ENCODE measurements at places on chromosomes 12 and 14.

GRCh38 chr14:31657917-31658316, 96.7 kb downstream of the NUBPL start:
- H3K27ac ChIP-seq, result no peak overlapping the region
- H3K27me3 ChIP-seq, result no peaks in the 10 kb centered on the region
- DNase-seq, result no peak
- no peaks in the 10 kb centered on the region for H3K4me1 ChIP-seq

DNA sequence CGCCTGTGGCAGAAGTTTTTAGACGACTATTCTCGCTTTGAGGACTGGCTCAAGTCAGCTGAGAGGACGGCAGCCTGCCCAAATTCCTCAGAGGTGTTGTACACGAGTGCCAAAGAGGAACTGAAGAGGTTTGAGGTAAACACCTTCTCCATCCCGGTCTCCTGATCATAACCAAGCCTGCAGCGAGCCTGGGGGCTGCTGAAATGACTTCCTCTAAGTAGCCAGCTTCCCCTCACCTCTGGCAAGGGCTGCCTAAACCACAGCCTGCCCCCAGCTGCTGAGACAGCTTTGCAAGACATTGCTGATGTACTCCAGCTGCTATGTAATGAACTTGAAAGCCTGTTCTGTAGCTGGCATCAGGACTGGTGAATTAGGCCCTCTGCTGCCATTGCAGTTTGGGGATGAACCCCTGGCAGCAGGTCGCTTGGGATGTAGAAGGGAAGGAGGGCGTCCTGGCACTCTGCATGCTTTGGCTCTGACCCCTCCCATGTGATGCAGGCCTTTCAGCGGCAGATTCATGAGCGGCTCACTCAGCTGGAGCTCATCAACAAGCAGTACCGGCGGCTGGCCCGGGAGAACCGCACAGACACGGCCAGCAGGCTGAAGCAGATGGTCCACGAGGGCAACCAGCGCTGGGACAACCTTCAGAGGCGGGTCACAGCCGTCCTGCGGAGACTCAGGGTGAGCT, 84.6 kb downstream of the ESR2 start:
- H3K4me1 ChIP-seq, result peaks cover 15% of the 10 kb centered on the region
- H3K27me3 ChIP-seq, result no peaks in the 10 kb centered on the region
- DNase-seq, result peak; percentile 81
- H3K4me3 ChIP-seq, result no peak overlapping the region
- peak overlapping the region; percentile 56 for H3K27ac ChIP-seq

DNA sequence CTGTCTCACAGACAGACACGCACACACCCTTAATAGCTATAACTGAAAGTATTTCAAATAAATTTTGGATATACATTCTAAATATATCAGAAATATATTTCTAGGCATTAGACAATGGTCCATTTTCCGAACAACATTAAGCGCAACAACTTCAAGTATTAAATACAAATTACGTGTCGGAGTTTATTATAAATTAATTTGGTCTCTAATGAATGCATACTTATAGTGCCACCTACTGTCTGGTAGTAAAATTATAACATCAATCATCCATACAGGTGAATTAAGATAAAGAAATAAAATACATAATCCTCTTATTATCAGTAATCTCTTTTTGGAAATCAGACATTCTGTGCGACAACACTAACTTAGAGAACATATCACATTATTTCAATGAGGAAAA, 27.2 kb upstream of the CMAS start:
- no peaks in the 10 kb centered on the region for H3K36me3 ChIP-seq
- no peak overlapping the region for H3K4me3 ChIP-seq
- DNase-seq, result no peak
- H3K27me3 ChIP-seq, result no peaks in the 10 kb centered on the region
- H3K27ac ChIP-seq, result no peak overlapping the region

DNA sequence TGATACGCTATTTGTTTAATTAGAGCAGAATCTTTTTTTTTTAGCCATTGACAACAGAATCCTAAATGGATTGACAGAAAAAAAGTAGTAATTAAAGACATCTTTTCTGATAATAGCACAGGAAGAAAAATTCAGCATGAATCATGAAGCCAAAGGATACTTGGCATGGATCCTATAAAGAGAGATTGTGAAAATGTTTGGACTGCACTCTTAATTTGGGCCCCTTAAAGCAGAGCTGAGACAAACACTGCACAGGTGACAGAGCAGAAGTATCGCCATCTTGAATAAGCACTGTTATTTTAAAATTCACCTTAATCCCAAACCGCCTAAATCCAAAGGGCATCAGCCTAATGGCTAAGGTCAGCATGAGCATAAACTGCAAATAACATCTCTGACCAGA, 48.8 kb upstream of the SEL1L start:
- no peak for DNase-seq
- no peaks in the 10 kb centered on the region for H3K4me1 ChIP-seq
- no peaks in the 10 kb centered on the region for H3K36me3 ChIP-seq
- no peak overlapping the region for H3K4me3 ChIP-seq
- no peaks in the 10 kb centered on the region for H3K27me3 ChIP-seq
- H3K27ac ChIP-seq, result no peak overlapping the region

DNA sequence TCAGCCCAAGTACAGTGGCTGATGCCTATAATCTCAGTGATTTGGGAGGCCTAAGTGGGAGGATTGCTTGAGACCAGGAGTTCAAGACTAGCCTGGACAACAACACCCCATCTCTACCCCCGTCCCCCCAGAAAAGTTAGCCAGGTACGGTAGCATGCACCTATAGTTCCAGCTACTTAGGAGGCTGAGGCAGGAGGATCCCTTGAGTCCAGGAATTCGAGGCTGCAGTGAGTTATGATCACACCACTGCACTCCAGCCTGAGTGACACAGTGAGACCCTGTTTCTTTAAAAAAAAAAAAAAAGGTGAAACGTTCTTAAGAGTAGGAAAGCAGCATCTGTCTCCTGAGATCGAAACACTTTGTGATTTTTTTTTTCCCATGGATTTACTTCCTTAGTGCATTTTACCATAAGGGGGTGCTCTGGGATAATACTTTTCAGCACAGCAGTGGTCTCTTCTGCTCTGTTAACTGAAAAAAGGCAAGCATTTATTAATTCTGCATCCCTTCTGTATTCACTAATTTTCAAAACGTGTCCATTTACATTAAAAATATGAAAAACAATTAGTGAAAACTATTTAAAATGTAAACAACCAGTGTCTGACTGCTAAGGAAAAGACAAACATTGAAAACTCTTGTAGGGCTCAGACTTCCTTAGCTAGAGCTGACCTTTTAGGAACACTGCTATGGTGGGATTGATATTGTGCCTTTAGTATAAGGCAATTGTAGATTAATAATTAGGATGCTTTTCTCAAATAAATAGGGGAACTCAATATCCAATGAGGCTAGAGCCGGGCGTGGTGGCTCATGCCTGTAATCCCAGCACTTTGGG, 31.2 kb upstream of the USP44 start:
- no peak overlapping the region for H3K4me3 ChIP-seq
- H3K4me1 ChIP-seq, result no peaks in the 10 kb centered on the region
- no peak overlapping the region for H3K27ac ChIP-seq
- no peaks in the 10 kb centered on the region for H3K27me3 ChIP-seq
- DNase-seq, result no peak
- H3K36me3 ChIP-seq, result no peaks in the 10 kb centered on the region

DNA sequence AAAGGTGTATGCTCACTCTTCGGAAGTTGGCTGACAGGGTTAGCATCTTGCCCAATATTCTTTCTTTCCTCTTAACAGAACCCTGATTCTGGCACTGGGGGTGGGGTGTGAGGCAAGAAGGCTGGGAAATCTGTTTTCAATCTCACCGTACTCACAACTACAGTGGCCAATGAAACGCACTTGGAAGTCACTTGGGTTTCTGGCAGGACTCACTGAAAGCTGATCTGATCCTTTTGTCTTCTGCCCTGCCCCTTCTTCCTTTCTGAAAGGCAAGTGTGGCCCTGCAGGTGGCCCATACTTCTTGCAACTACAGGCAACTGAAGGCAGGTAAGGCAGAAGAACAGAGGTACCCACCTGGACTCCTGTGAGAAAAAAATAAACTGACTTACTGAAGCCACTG, 106.9 kb downstream of the STXBP6 start:
- DNase-seq, result no peak
- H3K27me3 ChIP-seq, result no peaks in the 10 kb centered on the region
- H3K36me3 ChIP-seq, result no peaks in the 10 kb centered on the region
- peaks cover 6% of the 10 kb centered on the region for H3K4me1 ChIP-seq

DNA sequence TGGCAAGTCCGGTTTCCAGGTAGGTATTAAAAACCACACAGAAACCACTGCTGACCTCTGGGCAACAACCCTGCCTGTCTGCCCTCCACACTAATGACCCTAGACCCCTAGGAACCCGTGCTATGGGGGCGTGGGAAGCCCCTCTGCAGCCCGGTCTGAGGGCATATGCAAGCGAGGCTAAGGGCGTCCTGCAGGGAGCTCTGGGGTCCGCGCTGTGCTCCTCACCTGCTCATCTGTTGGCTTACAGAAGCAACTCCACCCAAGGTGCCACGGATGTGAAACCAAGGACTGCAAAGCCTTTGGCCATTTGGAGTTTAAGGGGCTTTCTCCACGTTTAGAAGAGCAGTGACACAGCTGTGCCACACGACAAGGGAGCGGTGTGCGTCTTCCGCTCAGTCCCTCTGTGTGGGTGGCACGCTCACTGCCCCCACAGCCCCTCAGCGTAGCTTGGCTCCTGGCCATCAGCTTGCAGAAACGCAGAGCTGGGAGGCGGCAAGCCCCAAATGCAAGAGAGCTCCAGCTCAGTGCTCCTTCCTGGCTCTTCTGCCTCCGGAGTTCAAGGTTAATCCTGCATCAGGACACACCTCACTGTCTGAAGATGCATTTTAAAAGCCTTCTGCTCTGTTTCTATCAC, 18.4 kb downstream of the AMN start:
- H3K36me3 ChIP-seq, result peaks cover 93% of the 10 kb centered on the region
- H3K4me3 ChIP-seq, result no peak overlapping the region
- no peak for DNase-seq
- peaks cover 7% of the 10 kb centered on the region for H3K4me1 ChIP-seq

- H3K27ac ChIP-seq, result no peak overlapping the region
- H3K36me3 ChIP-seq, result no peaks in the 10 kb centered on the region
- no peak overlapping the region for H3K4me3 ChIP-seq
- no peak for DNase-seq
- no peaks in the 10 kb centered on the region for H3K27me3 ChIP-seq
These were observed 13.6 kb downstream of the MED13L start for GRCh38 chr12:116263844-116264243.

DNA sequence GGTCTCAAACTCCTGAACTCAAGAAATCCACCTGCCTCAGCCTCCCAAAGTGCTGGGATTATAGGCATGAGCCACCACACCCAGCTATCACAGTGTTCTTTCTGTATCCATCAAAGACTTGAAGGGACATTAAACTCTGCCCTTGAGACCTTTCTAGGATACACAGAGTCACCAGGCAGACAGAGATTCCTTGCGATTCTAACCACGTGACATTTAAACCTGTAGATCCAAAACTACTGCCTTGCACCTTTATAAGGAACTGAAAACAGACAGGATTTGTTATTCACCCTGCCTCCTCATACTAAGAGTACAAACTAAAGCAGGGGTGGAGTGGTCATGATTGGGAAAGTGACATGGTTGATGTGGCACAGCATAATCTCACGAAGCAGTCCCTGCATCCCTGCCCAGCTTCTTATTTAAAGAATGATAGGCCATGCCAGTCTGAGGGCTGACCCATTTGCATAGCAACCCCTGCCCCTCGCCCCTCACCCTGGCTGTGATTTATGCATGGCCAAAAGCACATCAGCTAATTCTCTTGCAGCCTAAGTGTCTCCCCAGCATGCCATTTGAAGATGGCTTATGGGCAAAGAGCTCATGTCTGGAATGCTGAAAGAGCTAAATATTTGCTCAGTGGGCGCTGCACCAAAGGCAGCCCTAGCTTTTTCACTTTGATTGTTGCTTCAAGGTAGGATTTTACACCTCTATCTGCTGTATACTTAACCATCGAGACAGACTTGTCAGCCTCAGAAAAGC, 43.2 kb upstream of the MYBPC1 start:
- H3K27ac ChIP-seq, result no peak overlapping the region
- no peaks in the 10 kb centered on the region for H3K36me3 ChIP-seq
- H3K27me3 ChIP-seq, result no peaks in the 10 kb centered on the region
- H3K4me3 ChIP-seq, result no peak overlapping the region
- no peak for DNase-seq
- H3K4me1 ChIP-seq, result no peaks in the 10 kb centered on the region

DNA sequence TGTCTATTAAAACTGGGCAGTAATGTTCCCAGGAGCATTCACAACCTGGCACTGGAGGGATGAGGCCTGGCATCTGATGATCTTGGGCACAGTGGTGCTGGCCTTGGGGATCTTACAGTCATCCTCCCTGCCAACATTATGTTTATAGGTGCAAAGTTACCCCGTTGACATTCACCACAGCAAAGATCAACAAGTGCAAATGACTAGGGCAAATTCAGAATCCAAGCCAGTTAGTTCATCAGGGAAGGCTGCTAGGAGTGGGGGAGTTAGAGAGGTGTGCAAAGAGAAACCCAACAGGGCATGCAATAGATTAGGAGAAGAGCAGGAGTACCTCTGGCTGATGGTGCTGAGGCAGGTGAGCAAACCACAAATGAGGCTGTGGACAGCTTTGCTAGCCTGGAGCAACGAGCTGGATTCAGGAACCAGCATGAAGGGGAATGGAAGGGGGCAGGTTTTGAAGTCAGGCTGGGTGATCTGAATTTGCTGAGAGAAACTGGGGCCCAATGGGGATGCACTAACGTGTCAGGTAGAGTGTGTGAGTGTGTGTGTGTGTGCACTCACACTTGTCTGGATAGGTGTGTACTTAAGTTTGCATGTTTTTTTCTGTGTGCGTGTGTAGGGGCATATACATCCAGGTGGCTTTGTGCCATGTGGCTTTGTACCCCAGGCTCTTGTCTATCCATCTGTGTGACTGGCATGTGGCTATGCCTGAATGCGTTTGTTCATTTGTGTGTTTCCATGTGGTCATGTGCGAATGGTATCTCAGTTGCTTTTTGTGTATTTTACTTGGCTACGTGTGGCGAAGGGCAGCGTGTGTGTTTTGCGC, 1.6 kb downstream of the CISTR start:
- H3K4me1 ChIP-seq, result peaks cover 17% of the 10 kb centered on the region
- no peak for DNase-seq

GRCh38 chr14:105305345-105305744, 4.5 kb upstream of the BRF1 start:
- H3K27me3 ChIP-seq, result no peaks in the 10 kb centered on the region
- no peak overlapping the region for H3K4me3 ChIP-seq
- no peak overlapping the region for H3K27ac ChIP-seq

GRCh38 chr12:62599854-62600437, 133.3 kb downstream of the MON2 start:
- no peak for DNase-seq
- H3K27me3 ChIP-seq, result no peaks in the 10 kb centered on the region
- no peak overlapping the region for H3K4me3 ChIP-seq
- no peaks in the 10 kb centered on the region for H3K36me3 ChIP-seq
- H3K4me1 ChIP-seq, result peaks cover 14% of the 10 kb centered on the region

GRCh38 chr12:72368719-72369422, 96.7 kb downstream of the TRHDE start:
- H3K27ac ChIP-seq, result no peak overlapping the region
- no peak overlapping the region for H3K4me3 ChIP-seq
- no peak for DNase-seq
- no peaks in the 10 kb centered on the region for H3K4me1 ChIP-seq
- H3K27me3 ChIP-seq, result no peaks in the 10 kb centered on the region
